ENCODE measurements at places on chromosomes 5 and 9.
A peak's percentile ranks its signal among the peaks of the same experiment; 100 is the strongest.

DNA sequence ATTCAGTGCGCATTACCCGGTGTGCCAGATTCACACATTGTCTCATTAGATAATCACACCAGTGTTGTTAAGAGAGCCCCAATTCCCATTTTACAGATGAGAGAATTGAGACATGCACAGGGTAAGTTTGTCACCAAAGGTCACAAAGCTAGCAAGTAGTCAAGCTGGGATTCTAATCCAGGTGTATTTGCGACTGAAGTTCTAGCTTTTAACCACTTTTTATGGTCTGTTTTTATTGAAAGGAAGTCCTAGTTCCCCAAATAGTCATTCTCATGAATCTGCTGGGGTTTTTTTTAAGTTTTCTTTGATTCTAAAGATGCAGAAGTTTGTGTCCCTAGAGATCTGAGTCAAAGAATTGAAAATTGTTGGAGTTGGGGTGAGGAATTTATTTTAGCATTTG is 136.5 kb downstream of the DPYSL3 start:
- DNase-seq = no peak

- DNase-seq = no peak
Measured at GRCh38 chr5:138662599-138662998, 87.4 kb upstream of the HSPA9 start.

DNA sequence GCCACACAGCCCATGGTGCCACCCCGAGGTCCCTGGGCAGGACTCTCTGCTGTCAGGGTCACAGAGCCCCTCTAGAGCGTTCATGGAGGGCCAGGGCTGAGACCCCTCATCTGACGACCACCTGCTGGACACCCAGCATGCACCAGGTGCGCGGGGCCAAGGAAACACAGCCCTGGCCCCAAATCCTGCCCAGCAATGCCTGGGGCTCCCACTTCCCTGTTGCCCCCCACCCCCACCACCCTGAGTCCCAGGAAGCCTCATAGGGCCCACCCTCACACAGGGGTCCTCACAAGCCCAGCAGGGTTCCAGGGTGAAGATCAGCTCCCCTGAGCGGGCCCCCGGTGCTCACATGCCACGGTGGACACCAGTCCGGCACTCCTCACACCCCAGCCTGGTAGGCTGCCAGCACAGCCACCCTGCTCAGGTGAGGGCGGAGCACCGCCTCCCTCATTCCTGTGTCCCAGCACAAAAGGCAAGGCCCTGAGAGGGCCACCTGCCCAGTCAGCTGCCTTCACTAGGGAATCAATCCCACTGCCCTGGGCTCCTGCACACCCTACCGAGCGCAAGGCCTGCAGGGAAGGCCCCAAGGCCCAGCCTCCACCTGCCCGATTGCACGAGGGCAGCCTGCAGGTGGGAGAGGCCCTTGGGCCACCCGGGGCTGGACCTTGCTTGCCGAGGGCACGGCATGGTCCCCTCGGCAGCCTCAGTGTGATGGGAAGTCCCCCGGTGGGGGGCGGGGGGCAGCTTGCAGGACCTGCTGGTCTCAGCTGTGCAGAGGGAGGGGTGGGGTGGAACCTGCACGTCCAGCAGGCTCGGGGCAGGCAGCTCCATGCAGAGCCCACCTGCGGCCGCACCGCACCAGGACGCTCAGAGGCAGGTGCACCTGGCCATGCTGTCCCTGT is 56.4 kb upstream of the UBAC1 start:
- DNase-seq = no peak

DNA sequence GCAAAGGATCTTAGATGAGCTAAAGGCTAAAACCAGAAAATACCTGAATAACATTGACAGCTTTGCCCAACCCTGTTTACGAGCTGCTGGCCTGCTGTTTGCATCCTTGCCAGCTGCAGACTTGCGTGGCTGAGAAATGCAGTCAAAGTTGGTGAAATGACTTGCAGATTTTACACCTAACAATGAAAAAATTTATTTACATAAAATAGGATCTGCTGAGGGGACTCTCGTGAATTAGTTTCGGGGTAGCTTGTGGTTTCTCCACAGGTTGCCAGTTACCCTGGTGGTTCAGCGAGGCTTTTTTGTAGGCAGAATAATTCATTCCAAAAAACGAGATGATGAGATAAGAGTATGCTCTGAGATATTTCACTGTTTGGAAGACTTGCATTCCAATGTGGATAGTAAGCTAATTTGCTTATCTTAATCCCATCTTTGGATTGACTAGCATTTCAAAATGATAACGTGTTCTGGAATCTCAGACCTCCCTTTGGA is 65.7 kb upstream of the FANCC start:
- DNase-seq = no peak

DNA sequence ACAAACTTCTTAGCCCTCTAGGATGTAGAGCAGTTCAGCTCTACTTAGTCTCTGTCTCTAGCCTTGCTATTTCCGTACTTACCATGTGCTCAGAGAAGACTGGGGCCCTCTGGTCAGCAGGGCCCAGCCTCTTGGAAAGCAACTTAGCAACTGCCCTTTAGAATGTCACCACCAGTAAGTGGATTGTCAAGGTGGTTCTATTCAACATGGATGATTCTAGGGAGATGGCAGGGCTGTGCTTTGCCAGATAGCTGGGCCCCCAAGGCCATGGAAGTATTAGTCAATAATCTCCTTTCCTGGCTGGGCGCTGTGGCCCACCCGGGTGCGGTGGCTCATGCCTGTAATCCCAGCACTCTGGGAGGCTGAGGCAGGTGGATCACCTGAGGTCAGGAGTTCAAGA is 177.6 kb upstream of the MVB12B start:
- no peak for DNase-seq

GRCh38 chr9:107094370-107094769 is 188.7 kb upstream of the RAD23B start:
- no peak for DNase-seq

- DNase-seq = no peak
Measured at GRCh38 chr9:124527781-124528180, 20.6 kb upstream of the NR5A1 start.

GRCh38 chr9:78575771-78576170 is 278.8 kb downstream of the PSAT1 start:
- no peak for DNase-seq

DNA sequence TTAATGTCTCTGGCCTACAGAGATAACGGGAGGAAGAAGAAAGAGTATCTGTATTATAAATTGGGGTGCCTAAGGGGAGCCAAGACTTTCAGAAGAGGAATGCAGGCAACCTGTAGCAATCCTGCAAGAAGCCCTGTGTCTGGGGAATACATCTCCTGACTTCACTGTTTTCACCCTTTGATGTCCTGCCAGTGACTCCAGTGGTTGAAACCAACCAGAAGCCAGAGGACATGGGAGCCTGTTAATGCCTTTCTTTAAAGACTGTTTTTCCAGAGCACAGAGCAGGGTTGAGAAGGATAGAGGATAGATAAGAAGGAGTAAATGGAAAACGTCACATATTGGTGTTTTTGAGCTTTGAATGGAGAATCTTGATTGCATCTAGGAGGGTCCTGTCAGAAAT is 151.2 kb downstream of the HACD4 start:
- DNase-seq = no peak

GRCh38 chr9:133536080-133536479 is 1.6 kb downstream of the ADAMTSL2 start:
- no peak for DNase-seq

GRCh38 chr9:121788686-121789366 is 137.4 kb downstream of the DAB2IP start:
- DNase-seq = no peak

DNA sequence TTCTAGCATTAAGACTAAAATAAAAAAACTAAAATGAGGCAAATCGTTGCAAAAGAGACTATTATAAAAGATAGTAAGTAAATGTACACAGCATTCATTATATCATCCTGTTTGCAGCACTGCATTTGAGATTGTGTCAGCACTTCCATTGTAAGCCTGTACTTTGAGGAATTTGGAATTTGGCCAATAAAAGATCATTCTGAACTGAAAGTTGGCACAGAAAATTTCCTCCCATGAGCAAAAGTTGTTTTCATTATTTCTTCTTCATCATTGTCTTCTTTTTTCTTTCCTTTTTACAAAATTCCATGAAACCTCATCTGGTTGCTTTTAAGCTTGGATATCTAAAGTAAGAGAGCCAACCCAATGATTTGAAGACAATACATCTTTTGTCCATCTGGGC is 199.3 kb upstream of the ADAMTSL1 start:
- DNase-seq = no peak

DNA sequence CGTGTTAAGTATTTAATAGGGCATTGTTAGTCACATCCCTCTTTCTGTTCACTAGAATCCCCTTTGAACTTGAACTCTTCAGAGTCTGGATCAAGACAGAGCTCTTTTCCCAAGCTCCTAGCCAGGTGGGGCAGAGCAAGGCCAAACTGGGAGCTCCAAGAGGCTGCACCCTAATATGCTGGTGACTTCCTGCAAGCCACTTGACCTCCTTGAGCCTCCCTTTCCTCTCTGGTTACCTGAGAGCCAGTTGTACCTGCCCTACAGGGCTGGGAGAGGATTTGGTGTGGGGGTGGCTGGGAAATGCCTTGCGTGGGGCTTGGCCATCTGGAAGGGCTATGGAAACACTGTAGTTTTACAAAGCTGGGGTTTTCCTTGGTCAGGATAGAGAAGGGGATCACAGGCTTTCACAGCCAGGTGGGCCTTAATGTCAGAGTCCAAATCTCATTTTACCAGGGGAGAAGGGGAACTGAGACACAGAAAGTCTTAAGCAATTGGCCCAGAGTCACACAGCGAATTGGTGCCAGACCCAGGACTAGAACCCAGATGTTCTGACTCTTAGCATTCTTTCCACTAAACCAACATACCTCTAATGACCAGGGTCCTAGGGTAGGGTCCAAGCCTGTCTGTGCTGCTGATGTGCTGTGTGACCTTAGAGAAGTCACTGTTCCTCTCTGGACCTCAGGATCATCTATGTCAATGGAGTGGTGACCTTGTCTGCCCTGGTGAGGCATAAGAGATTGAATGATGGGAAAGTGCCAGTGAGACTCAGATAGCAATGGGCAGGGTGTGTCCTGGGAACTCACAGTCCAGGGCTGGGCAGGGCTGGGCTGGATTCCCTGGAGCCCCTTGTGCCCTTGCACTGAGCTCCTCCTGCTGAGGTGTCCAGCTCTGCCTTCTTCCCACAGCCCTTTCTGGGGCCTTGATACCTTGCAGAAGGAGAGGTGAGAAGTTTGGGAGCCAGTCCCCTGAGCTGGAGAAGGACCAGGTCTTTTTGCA is 35.8 kb downstream of the GSN start:
- no peak for DNase-seq

- DNase-seq = no peak
Measured at GRCh38 chr5:173392172-173392571, 64.0 kb upstream of the STC2 start.

DNA sequence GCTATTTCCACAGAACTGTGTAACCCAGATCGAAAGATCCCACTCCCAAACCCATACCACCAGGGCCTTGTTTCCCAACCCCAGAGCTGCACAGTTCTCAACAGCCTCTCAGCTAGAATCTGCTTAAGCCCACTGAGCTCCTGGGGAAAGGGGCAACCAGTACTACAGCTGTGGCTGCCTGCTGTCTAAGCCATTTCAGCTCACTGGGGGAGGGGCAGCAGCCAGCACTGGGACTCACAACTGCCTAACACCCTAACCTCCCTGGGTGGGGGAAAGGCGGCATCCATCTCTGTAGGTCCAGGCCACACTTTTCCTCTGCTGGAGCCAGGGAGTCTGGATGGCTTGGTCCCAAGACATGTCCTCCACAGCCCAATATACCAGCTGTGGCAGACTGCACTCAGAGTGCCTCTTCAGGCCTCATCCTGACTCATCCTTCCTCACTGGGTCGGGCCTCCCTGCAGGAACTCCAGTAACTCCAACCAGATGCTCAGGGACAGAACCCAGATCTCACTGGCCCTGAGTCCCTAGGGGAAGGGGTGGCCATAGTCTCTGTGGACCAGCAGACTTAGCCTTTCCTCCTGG is 241.4 kb downstream of the HINT1 start:
- DNase-seq = no peak

- DNase-seq = no peak
Measured at GRCh38 chr5:80933036-80933435, 27.1 kb upstream of the RASGRF2 start.

DNA sequence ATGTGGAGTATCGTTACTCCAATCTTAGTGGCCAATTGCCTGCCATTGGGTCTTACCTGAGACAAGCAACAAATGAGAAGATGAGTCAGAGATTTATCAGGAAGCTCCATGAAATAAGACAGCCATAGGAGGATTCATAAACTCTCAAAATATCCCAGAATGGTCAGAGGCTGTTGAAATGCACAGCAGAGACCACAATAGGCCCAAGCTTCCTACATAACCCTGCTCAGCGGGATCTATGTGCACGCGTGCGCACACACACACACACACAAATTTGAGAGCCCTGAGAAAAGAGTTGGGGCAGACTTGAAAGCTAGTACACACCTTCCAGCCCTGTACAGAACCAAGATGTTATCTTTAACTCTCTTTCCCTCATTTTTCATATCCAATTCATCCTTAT is 9.8 kb downstream of the UIMC1 start:
- DNase-seq = no peak

GRCh38 chr9:93134015-93134739 is at the start of gene NINJ1:
Gene NINJ1 (minus strand): TSS chr9:93134251. CDS start chr9:93134217, 34 bp downstream.
- DNase-seq = peak; percentile 96

DNA sequence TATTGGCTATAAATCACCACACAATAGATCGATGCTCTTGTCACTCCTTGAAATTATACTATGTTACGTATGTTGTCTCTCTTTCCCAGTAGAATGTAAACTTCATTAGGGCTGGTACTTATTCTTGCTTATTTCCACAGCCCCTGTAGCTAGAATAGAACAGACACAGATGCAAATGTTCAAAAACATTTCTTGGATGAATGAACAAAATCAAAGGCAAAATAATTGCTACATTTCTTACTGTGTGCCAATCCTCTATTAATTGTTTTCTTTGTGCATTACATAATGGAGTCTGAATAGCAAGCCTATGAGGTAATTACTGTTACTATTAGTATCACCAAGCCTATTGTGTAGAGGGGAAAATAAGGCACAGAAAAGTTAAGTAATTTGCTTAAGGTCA is 725 bp upstream of the OR13C2 start:
- DNase-seq = no peak

DNA sequence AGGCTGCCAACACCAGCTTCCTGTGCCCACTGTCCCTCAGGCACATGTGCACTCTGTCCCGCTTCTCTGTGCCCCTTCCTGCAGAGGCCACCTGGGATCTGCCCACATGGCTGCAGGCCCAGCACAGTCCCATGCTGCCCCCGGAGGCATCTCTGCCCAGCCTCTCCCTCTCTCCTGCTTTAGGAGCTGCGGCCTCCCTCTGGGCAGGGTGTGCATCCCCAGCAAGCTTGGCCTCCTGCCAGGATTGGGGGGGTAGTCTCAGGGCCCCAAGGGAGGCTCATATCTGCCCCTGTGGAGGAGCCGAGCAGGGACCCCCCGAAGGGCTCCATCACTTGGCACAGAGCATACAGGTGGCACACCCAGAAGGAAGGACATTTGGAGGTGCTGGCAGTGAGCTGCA is 24.8 kb downstream of the FLT4 start:
- no peak for DNase-seq

GRCh38 chr9:121350993-121351561 is 19.0 kb downstream of the STOM start:
- no peak for DNase-seq

- DNase-seq = no peak
Measured at GRCh38 chr5:67246108-67246507, 49.5 kb upstream of the CD180 start.

Measured in right kidney (tissue), 9 donors.